ENCODE measurements at places on chromosomes 11 and 22.

DNA sequence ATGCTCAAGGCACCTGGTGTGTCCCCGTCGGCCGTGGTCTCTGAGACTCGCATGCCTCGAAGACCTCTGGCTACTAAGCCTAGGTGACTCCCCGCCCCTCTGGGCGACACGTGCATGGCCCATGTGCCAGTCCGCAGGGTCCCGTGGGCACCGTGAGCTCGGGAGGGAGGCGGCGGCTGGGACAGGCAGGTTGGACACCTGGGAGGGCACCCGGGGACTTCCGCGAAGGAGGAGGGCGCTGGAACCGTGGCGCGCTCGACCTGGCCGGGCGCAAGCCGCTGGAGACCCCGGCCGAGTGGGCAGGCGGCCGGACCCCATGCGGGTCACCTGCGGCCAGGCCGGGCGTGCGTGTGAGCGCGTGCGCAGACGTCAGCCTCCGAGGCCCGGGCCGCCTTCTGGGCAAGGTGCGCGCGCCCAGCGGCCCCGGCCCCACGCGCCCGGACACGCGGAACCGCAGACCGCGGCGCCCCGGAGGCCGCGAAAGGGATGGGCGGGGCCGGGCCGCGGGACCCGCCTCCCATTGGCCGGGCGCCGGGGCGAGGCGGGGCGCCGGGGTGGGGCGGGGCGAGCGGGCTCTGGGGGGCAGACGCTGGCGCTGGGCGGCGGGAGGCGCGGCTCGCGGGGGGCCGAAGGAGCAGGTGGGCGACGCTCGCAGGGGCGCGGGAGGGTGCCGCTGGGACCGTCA, 579 bp upstream of the RASD2 start:
- peak; percentile 45 for DNase-seq

GRCh38 chr11:15248749-15249148, 134.0 kb downstream of the INSC start:
- DNase-seq: no peak

DNA sequence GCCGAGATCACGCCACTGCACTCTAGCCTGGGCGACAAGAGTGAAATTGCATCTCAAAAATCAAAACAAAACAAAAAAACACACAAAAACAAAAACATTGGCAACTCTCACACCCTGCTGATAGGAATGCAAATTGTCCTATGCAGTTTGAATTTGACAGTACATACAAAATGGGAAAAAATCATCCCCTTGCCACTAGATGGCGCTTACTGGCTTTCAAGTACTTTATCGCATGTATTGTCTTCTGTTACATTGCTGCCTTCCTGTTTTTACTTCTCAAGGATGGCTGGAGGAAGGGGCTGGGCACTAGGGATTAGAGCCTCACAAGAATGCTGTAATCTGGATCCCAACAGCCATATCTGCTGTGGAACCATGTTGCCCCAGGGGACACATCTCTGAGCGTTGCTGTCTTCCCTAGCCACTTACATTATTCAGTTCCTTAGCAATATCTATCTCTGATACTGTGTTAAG, 59.4 kb upstream of the A4GALT start:
- DNase-seq: peak; percentile 30

DNA sequence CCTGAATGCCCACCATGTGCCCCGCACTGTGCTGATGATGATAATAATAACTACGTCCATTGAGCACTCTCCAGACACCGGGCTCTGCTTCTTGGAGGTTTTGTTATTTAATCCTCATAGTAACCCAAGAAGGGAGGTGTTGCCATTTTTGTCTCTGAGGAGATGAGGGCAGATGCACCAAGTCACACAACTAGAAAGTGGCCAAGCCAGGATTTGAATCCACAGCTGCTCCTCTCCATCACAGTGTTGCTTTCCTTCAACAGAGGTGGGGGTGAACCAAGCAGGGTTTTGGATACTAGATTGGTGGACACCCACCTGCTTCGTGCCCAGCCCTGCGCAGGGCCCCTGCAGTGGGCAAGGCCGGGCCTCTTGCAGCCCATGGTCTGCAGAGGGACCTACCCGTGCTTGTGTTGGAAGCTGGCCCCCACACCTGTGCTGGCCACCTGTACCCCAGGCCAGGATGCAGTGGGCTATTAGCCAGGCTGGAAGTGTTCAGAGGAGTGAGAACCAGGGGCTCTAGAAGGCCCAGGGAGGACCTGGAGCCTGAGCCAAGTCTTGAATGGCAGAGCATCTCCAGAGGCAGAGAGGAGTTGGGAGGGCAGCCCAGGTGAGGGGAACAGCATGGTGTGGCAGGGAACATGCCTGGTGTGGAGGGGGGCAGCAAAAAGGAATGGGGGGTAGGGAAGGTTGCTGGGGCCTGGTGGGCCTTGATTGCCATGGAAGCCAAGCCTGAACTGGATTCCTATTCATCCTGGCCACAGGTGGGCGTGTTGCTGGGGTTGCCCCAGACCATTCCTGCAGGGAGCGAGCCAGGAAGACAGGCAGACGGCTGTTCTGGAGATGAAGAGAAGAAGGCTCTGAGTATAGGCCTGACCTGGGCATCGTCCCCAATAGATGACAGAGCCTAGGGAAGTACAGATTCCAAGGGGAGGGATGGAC, 2.7 kb upstream of the DPP3 start:
- no peak for DNase-seq

DNA sequence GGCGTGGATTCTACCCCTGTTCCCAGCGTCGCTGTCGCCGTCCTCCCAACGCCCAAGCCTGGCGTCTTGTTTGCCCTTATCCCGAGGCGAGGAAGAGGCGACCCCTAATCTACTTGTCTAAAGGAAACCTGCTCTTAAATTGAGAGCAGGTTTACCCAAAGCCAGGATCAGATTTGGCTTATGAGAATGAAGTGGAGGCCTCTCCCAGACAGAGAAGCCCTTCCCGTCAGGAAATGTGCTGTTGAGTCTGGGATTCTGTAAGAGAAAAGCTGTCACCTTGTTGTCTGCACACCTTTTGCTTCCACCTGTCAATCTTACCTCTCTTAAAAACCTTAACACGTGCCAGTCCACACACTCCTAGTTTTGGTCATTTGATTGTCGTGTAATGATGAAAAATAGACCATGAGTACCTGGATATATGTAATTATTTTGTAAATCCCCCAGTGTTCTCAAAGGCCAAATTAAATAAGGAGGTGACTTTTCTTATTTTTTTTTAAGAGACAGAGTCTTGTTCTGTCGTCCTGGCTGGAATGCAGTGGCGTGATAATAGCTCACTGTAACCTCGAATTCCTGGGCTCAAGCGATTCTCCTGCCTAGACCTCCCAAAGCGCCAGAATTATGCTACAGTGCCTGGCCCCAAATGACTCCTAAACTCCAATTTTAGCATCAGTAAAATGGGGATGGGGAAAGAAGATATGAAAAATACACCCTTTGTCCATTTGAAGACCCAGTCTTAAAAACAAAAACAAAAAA, 627 bp downstream of the GTF2H1 start:
- DNase-seq: no peak

DNA sequence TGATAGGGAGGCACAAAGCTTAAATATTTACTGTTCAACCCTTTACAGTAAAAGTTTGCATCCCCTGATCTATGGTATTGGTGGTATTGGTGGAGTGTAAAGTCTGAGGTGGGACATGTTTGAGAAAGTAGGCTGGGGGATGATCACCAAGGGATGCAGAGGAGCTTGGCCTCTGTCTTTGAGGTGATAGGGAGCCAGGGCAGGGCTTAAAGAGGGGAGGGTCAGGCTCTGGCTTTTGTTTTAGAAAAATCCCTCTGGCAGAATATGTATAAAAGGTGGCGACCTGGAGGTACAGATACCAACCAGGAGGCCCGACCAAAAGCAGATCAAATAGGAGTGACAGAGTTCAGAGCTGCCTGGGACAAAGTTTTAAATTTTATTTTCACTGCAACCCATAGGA, 59.0 kb downstream of the SWAP70 start:
- DNase-seq: no peak

DNA sequence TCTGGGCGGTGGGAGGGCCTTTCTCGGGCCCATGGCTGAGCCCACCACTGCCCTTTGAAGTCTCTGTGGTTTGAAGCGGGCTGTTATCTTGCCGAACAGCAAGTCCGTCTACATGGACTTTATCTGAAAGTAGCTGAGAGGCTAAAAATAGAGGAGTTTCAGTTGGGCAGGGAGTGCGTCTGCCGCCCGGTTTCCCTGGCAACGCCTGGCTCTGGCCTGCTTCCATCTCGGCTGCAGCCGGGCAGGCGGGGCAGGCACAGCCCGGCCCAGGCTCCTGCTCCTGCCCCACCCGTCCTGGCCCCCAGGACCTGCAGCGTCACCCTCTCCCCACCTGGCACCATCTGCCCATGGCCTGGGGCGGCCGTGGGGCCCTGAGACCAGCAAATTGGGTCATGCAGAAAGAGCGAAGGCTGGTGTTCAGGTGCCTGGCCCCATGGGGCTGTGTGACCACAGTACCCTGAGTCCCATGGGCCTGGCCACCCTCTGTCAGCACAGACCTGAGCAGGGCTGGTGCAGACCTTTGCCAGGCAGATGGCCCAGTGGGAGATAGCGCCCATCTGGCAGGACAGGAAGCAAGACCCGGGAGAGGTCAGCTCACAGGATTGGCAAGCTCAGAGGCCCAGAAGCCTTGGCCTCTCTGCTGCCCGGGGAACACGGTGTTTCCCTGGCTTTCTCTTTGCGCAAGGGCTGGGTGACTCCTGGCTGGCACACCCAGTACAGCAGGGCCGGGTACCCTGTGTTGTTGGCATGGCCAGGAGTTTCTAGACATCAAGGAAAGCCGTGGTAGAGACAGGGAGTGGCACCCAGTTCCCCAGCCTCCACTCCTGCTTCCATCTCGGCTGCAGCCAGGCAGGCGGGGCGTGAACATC, 79.1 kb upstream of the KCNQ1OT1 start:
- DNase-seq: no peak

- DNase-seq: no peak
Measured at GRCh38 chr22:23564276-23564675, 15.8 kb downstream of the IGLL1 start.

- no peak for DNase-seq
Measured at GRCh38 chr11:96161307-96162089, 181.5 kb downstream of the MAML2 start.

DNA sequence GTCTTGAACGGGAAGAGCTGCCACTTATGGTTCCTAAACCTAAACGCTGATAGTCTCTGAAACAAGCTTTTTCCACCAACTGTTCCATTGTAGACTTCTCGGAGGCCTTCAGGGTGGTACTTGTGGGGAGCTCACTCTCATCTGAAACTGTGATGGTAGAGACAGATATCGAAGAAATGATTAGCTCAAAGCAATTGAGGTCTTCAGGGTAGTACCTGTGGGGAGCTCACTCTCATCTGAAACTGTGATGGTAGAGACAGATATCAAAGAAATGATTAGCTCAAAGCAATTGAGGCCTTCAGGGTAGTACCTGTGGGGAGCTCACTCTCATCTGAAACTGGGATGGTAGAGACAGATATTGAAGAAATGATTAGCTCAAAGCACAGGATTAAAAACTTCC, 175.7 kb downstream of the SWAP70 start:
- DNase-seq: no peak

DNA sequence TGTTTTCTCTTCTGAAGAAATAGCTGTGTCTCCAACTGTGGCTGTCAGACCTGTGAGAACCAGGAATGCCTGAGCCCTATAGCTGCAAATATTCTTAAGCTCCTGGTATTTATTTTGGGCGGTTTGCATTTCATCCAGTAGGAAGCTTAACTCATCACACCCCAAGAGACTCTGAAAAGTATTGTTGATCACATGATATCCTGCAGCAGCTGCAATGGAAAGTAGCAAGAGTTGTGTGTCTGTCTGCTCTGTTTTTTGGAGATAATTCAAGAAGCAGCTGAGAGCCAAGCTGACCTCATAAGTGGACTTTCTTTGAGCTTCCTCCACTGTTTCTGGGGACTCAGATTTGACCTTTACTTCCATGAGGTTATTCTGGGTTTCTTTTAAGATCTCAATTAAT, 36.4 kb upstream of the MRPL17 start:
- no peak for DNase-seq

- no peak for DNase-seq
Measured at GRCh38 chr11:102932678-102933077, 22.9 kb downstream of the MMP13 start.

DNA sequence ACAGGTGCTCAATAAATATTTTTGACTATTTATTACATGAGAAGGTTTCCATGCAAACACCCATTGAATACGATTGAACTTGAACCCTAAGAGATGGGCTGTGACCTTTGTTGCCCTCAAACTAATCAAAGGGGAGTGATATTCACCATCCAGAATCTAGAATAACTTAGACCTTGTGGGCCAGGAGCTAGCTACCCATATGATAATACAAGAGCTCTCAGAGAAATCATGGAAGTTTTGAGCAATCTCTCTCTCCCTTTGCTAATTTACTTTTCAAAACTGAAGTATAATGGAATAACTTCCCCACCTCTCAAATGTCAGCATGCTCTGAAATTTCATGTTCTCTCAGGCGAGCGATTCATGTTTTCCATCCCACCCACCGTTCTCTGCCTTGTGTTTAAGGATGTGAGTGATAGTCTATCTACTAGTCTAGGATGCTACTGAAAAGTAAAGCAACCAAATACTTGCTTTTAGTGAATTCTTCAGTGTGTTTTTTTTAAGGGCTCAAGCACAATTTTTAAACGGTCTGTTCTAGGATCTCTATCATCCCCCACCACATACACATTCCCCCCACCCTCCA, 33.3 kb downstream of the BARX2 start:
- DNase-seq: no peak

GRCh38 chr11:1467270-1467669, 19.3 kb downstream of the MOB2 start:
- no peak for DNase-seq

Measured in stimulated activated CD4-positive, alpha-beta T cell treated with anti-CD3 and anti-CD28 coated beads, Interleukin-2, amount 100 ng/mL, for 48 hours (primary cell).